ENCODE measurements at places on chromosomes 5 and 9. TPM values are rescaled to one million over a fixed set of nuclear protein-coding genes. Genes with fewer than 3 reads are reported as not detected.

GRCh38 chr5:137665678-137666460 is 70.0 kb downstream of the KLHL3 start:
- DNase-seq: no peak

DNA sequence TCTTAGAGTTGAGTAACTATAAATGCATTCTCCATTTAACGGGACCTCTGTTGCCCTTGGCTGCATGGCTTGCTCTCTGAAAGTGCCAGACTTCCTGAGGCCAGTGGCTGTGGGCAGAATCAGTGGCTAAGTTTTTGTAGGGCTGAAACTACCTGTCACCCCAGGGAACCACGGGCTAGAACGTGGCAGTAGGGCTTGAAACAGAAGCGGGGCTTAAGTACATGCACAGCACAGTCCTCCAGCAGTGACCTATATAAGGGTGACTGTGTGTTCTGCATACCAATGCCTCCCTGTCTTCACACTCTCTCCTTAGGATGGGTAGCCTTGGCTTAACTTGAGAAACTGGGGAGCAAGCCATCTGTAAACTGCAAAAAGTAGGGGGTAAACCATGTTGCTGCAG is 43.6 kb upstream of the LRRTM2 start:
- DNase-seq: no peak

DNA sequence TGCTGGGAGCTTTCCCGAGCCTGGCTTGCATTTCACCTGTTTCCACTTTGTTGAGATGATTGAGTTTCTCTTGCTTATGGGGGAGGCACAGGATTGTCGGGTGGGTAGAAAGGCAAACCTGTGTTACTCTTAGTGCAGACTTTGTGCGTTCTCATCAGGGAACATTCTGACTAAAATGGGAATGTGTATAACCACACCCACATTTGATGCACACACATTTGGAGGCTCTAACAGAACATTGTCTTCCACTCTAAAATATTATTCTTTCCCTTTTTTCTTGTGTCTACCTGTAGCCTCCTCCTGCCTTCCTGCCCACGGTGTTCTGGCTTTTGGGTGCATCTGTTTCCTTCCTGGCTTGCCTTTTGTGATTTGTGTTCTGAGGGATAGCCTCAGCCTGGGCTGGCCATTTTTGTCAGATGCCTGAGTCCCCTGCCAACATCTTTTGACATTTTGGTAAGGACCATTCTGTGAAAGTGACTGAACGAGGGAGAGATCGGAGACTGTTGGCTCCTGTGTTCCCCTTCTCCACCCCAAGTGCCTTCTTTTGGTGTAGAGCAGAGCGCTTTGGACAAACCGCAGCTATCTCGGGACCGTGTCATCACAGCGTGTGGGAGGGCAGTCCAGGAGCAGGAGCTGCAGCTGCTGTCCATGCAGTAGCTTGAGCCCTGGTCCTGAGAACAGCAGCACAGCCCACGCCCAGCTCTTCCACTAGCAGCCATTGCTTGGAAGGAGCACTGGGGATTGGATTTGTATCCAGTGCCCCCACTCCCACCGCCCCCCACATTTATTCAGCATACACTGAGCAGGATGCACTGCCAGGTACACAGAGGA is 101.4 kb downstream of the ARHGAP26 start:
- DNase-seq: no peak

Gene TEX48
- not detected for total RNA-seq

Gene EEIG1
- total RNA-seq: 19.7 TPM

DNA sequence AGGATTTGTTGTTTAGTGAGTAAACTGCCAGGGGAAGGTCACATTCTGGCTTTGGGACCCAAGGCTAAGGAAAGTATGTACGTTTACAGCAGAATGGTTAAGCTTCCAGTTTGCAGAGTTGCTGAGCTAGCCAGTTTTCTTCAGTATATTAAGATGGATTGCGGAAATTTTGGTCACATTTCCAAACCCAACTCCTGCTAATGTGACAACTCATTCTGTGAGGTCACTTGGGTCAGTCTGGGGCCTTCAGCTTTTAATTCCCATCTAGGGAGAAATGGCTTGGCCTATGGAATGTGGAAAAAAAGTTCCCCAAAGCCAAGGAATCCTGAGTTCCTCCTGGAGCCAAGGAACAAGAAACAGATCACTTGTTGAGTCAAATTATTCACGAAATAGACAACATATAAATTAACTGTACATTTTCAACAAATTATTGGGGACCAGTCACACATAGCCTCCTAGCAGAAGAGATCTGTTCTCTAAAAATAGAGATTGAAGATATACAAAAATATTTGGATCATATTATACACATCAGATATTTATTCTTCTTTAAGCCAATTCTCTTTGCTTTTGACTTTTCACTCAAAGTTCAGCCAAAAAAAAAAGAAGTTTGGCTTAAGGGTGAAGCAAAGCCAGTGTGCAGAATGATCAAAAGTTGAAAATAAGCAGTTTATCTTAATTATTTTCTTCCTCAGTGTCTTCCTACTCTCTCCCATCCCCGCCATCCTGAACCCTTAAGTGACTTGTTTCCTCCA is 8.8 kb downstream of the KCNV2 start:
- DNase-seq: no peak

- no peak for DNase-seq
These were observed 141.2 kb upstream of the TBC1D2 start for GRCh38 chr9:98396656-98397055.

Gene PDE6A
- not detected for total RNA-seq

DNA sequence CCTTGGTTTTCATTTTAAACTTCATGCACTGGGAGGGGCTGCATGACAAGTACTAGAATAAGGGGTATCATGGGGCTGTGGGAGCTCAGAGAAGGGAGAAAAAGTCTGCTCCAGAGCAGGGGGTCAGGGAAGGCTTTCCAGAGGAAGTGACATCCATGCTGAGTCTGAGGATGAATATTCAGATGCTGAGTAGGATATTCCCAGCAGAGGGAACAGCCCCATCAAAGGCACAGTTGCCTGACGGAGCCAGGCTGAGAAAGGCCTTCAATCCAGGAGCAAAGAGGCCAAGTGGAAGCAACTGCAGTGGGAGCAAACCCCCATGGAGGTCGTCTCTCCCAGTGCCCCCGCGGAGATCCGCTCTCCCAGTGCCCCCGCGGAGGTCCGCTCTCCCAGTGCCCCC is 4.4 kb downstream of the PFN3 start:
- no peak for DNase-seq

Gene DRD1
- total RNA-seq: 0.33 TPM

Gene LIX1
- total RNA-seq: not detected

Gene SPATA31A3
- not detected for total RNA-seq

DNA sequence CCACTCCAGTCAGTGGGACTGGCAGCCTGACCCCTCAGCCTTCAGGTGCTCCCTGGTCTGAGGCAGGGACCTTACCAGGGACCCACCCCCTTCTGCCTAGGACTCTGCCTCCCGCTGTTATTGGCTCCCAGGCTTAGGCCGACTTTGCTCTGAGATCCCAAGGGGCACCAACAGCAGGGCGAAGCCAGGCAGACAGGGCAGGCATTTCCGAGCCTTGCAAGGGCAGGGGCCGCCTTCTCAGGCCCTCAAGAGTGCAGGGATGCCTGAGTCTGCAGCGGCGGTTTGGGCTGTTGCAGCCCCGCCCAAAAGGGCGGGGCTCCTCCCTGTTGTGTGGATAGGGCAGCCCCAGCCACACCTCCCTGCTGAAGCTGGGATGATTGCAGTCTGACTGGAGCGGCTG is 644.6 kb downstream of the PRR16 start:
- no peak for DNase-seq

Gene PCAT7
- not detected for total RNA-seq
